ENCODE measurements at places on chromosomes 5 and 9.

DNA sequence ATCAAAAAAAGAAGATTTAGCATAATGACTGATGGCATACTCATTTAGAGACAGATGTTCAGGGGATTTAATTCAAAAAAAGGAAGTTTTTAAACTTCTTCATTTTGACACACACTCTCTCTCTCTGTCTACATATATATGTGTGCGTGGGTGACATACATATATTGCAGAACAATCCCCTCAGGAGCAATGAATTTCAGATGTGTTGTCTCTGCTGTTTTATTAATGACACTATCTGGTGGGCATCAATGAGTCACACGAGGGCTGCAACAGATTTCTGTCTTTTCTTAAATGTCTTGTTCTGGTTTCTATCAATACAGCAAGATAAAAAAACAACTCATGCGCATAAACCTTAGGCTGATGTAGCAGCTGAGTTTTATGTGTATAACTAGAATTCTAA lies 123.5 kb upstream of the SLCO6A1 start:
- H3K27me3 ChIP-seq = no peaks in the 10 kb centered on the region
- H3K27ac ChIP-seq = no peak overlapping the region
- H3K4me1 ChIP-seq = peaks cover 6% of the 10 kb centered on the region
- H3K36me3 ChIP-seq = no peaks in the 10 kb centered on the region
- H3K4me3 ChIP-seq = no peak overlapping the region
- DNase-seq = no peak

- H3K4me3 ChIP-seq = no peak overlapping the region
- no peak for DNase-seq
- H3K36me3 ChIP-seq = peaks cover 9% of the 10 kb centered on the region
Observed at GRCh38 chr9:137825324-137825989, 52.1 kb upstream of the CACNA1B start.

GRCh38 chr5:93280518-93280917 lies 300.5 kb downstream of the NR2F1-AS1 start:
- H3K4me3 ChIP-seq = no peak overlapping the region
- H3K4me1 ChIP-seq = peaks cover 19% of the 10 kb centered on the region
- DNase-seq = no peak
- no peaks in the 10 kb centered on the region for H3K27me3 ChIP-seq
- no peak overlapping the region for H3K27ac ChIP-seq

DNA sequence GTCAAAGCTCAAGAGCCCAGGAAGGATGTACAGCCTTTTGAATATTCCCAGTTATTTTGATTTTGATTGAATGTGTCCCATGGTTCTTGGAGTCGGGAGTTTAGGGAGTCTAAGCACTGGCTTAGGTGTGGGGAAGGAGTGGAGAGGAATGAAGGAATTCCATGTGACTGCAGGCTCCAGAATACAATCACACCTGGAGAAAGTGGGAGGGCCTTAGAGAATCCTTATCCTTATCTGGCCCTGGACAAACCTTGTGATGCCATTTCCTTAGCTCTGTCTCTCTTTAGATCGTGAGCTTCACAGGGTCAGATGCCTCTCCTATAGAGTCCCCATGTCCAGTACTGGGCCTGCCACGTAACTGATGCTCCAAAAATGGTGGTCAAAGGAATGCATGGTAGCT lies 4.2 kb upstream of the EEIG1 start:
- no peaks in the 10 kb centered on the region for H3K36me3 ChIP-seq
- H3K27me3 ChIP-seq = no peaks in the 10 kb centered on the region
- no peak overlapping the region for H3K27ac ChIP-seq
- H3K4me3 ChIP-seq = no peak overlapping the region
- peaks cover 46% of the 10 kb centered on the region for H3K4me1 ChIP-seq

DNA sequence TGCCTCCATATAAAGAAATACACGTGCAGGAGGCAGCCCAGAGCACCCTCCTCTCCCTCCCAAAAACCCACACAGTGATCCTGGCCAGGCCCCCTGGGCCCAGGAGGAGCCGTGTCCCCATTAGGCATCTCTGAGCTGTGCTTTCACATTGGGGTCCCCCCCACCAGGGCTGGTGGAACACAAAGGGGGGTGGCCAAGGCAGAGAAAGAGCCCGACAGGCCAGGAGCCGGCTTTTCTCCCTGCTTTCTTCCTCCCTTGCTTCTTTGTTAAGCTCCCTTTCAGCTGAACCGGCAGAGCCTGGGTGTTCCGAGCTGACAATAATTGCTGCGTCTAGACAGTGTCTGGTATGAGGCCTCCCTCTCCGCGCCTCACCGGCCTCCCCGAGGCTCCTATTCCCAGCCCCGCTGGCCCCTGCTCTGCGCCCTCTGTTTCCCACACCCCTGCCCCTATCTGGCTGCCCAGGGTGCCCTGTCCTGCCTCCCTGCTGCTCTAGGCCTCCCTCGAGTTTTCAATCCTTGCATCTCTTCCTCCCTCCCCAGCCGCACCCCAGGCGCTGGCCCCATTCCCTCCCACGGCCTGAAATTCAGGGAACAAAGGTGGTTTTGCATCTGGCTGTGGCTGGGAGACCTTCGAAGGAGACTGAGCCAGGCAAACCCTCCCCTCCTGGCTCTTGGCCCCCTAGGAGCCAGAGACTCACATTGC lies 120.6 kb downstream of the C9orf50 start:
- H3K36me3 ChIP-seq = 0 out of 2 replicates have a peak, but pooled peaks cover 7% of the 10 kb centered on the region
- no peak overlapping the region for H3K4me3 ChIP-seq
- H3K4me1 ChIP-seq = peaks cover 24% of the 10 kb centered on the region
- no peaks in the 10 kb centered on the region for H3K27me3 ChIP-seq
- H3K27ac ChIP-seq = no peak overlapping the region

DNA sequence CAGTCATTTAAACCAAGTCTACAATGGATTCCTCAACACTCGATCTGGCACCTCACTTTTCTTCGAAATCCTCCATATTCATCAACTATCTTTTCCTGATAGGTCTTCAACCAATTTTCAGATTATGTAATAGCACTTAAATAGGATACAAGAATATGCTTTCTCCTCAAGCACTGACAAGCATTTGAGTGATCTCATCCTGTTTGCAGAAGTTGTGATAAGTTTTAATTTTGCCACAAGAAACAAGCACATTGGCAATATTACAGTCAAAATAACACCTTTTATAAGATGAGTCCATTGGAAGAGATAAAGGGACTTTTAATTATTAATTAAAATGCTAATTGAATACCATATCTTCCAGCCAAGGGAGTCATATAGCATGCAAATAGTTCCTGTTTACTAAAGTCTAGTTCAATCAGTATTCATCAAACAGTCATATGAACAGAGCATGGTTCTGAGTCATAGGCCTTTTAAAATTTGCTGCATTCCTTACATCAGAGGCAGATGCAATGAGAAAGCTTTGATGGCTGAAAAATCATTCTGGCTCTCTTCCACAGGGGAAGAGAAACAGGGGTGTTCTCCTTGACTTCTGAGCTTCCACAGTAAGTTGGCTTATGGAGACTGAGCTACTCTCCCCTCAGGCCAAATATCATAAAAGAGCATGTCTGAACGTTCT lies 32.7 kb upstream of the ZCCHC9 start:
- H3K36me3 ChIP-seq = no peaks in the 10 kb centered on the region
- no peak for DNase-seq
- H3K4me3 ChIP-seq = no peak overlapping the region
- peak overlapping the region; percentile 55 for H3K27ac ChIP-seq
- peaks cover 21% of the 10 kb centered on the region for H3K4me1 ChIP-seq

DNA sequence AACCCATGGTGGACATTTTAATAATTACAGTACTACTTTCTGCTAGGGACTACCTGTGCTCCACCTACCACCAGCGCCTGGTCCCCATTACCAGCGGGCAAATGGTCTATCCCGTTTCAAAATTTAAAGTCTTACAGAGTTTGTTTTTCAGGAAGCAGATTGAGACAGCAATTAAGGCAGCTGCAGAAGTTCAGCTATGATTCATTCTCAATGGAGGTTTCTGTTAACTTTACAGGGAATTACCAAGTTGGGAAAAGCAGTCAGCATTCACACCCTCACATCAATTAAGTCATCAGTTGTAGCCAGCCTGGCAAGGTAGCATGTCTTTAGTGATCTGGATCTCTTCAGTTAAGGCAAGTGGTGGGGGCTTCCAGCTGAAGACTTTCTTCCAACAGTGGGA lies 410.6 kb upstream of the DAB2 start:
- no peak overlapping the region for H3K27ac ChIP-seq
- no peaks in the 10 kb centered on the region for H3K4me1 ChIP-seq
- H3K27me3 ChIP-seq = no peaks in the 10 kb centered on the region
- no peak overlapping the region for H3K4me3 ChIP-seq
- no peak for DNase-seq
- H3K36me3 ChIP-seq = no peaks in the 10 kb centered on the region

- H3K4me1 ChIP-seq = peaks cover 10% of the 10 kb centered on the region
- DNase-seq = no peak
- H3K36me3 ChIP-seq = no peaks in the 10 kb centered on the region
- no peak overlapping the region for H3K4me3 ChIP-seq
- no peaks in the 10 kb centered on the region for H3K27me3 ChIP-seq
- H3K27ac ChIP-seq = no peak overlapping the region
Observed at GRCh38 chr5:138580001-138580400, 4.8 kb upstream of the HSPA9 start.

DNA sequence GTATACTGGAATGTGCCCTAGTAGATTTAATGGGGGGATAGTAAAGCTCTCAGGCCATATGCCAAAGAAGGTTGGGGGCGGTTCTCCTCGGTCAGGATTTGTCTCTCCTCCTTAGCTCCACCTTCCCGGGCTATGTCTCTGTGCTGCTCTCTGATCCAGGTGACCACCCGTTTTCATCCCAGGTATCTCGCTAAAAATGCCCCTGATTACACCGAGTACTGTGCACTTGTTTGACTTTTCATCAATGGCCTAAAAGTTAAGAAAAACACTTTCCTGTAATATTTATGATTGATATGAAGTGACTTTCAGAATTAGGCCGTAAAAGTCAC lies 724 bp downstream of the NDUFS6 start:
- no peaks in the 10 kb centered on the region for H3K27me3 ChIP-seq
- peaks cover 56% of the 10 kb centered on the region for H3K36me3 ChIP-seq
- peaks cover 19% of the 10 kb centered on the region for H3K4me1 ChIP-seq
- peak overlapping the region; percentile 24 for H3K27ac ChIP-seq
- DNase-seq = peak; percentile 54
- peak overlapping the region; percentile 70 for H3K4me3 ChIP-seq

DNA sequence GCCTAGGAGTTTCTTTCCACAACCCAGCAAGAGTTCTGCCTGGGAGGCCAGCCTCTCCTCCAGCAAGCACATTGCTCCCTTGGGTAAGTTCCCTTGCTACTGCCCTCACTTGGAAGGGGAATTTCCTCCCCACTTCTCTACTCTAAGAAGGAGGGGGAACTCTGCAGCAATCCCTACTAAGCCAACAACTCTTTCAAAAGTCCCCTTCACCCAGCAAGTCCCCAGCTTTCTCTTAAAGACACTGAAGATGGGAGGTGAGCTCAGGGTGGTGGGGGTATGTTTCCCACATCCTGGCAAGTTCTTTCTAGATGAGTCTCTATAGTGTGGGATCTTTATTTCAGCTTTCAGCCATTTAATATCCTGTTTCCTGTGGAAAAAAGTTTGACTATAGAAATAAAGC lies 49.0 kb downstream of the PDE8B start:
- no peak overlapping the region for H3K27ac ChIP-seq
- no peak overlapping the region for H3K4me3 ChIP-seq
- no peaks in the 10 kb centered on the region for H3K4me1 ChIP-seq
- no peaks in the 10 kb centered on the region for H3K36me3 ChIP-seq
- 0 out of 2 replicates have a peak, but pooled peaks cover 5% of the 10 kb centered on the region for H3K27me3 ChIP-seq

DNA sequence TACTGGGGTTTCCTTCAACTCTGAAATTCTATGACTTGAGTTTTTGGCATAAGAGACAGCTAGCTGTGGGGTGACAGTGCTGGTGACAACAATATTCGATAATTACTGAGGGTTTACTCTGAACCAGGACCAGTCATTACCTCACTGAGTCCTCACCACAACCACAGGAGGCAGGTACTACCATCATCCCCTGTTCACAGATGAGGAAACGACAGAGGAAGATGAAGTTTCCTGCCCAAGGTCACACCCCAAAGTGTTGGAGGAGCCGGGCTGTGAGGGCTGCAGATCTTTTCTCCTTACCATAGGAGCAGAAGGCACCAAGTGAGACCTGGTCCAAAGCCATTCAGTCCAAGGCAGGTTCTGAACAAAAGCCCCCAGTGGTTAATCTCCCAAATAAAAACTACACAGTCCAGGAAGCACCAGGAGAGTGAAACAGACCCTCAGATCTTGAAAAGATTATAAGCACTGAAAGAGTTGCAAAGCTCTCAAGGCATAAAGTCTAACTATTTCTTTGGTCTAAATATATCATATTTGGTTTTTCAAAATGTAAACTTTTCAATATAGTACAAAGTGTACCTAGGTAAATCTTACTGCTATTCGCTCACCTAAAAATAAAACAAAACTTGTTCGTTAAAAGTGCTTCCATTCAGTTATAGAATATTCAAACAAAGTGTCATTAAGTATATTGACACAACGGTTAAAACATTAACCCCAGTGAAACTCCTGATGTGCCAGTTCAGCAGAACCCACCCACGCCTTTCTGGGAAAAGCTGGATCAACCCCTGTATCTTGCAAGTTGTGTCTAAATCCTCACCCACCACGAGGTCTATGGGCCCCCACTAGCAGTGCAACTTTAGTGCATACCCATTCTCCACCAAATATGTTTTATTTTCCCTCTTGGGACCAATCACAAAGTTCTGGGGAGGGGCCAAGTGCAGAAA lies 82.6 kb upstream of the EQTN start:
- H3K36me3 ChIP-seq = no peaks in the 10 kb centered on the region
- DNase-seq = no peak
- no peaks in the 10 kb centered on the region for H3K4me1 ChIP-seq
- no peak overlapping the region for H3K27ac ChIP-seq
- H3K4me3 ChIP-seq = no peak overlapping the region

- H3K27me3 ChIP-seq = peaks cover 96% of the 10 kb centered on the region
- no peak overlapping the region for H3K27ac ChIP-seq
- H3K4me3 ChIP-seq = no peak overlapping the region
- DNase-seq = no peak
Observed at GRCh38 chr5:518721-519120, 5.5 kb downstream of the SLC9A3 start.

DNA sequence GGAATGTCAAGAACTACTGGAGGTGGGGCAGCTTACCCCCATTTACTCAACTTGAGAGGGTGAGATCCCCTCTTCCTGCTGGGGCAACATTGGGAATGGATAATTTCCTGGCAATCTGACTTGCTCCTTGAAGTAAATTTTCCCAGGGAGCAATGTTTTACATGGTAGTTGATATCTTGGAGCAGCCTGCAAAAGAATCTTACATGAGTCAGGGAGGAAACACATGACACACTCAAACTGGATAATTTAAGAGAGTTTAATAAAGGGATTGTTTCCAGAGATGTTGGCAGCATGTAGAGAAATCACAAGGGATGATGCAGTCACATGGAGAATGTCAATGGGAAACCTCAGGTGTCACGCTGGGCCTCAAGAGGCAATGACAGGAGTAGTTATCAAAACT lies 212.5 kb downstream of the GAS1 start:
- H3K4me3 ChIP-seq = no peak overlapping the region
- peaks cover 38% of the 10 kb centered on the region for H3K4me1 ChIP-seq
- H3K27me3 ChIP-seq = no peaks in the 10 kb centered on the region
- DNase-seq = no peak
- no peak overlapping the region for H3K27ac ChIP-seq
- no peaks in the 10 kb centered on the region for H3K36me3 ChIP-seq

GRCh38 chr9:96169484-96169883 lies 132.5 kb downstream of the HSD17B3 start:
- no peaks in the 10 kb centered on the region for H3K36me3 ChIP-seq
- H3K4me1 ChIP-seq = no peaks in the 10 kb centered on the region
- H3K27me3 ChIP-seq = peaks cover 68% of the 10 kb centered on the region
- H3K4me3 ChIP-seq = no peak overlapping the region

Data from PC-9 (cell line).